ENCODE measurements at places on chromosomes 7 and 10.
A peak's percentile ranks its signal among the peaks of the same experiment; 100 is the strongest.

GRCh38 chr10:555682-556350, 133.7 kb downstream of the DIP2C start:
- DNase-seq = no peak

DNA sequence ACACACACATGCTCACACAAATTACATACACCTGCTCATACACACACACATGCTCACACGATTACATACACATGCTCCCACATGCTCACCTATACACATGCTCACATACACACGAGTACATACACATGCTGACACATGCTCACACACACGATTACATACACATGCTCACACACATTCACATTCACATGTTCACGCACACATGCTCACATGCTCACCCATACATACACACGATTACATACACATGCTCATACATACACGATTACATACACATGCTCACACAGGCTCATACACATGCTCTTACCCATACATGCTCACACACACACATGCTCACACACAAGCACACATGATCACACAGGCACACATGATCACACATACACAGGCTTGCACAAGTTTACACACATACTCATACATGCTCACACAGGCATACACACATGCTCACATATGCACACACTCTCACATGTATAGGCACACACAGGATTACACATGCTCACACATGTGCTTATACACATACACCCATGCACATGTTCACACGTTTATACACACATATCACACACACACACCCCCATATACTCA, 118.5 kb downstream of the PAXIP1 start:
- DNase-seq = no peak

DNA sequence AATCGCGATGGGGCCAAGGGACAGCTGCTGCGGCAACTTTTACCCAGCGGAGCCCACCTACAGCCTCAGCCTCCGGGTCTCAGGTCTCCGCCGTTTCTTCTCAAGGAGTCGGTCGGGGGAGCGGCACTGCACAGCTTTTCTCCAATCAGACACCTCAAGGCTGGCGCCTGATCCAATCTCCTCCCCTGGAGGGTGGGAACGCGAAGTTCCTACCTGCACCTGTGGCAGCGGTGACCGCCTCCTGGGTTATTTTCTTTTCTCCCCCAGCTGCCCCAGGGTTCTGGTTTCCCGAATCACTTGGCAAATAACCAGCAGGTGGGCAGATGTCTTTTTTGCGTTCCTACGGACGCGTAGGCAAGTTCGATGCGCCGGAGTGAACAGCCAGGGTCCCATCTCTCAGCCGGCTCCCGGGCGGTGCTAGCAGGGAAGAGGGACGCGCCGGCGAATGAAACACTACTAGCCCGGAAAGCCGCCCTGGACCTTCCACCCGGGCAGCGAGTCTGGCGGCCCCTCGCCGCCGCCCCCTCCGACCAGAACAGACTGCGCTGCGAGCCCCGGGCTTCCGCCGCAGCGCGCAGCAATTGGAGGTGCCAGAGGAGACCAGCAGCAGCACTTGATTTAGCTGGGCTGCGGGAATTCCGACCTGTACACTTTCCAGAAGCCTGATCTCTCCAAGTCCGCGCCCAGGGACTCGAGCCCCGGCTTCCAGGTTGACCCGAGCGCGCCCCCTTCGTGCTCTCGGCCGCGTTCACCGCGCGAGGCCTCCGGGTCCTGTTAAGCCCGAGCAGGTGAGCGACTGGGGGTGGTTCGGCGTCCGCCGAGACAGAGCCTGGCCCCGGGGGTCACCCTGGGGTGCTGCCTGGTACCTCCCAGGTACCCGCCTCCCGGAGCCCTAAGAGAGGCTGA, at the start of gene PRR15:
Gene PRR15 (plus strand): TSS at position 246 of the 906 bp plus-strand sequence. CDS start 2,495 bp downstream, outside the sequence.
- no peak for DNase-seq

GRCh38 chr10:47294501-47294900, 5.5 kb upstream of the GDF10 start:
- no peak for DNase-seq

GRCh38 chr10:31166606-31167005, 134.9 kb upstream of the ZNF438 start:
- no peak for DNase-seq

GRCh38 chr10:23190872-23191763, 994 bp upstream of the PTF1A start:
- DNase-seq = no peak

GRCh38 chr10:14102056-14102455, 228.7 kb downstream of the FRMD4A start:
- no peak for DNase-seq

DNA sequence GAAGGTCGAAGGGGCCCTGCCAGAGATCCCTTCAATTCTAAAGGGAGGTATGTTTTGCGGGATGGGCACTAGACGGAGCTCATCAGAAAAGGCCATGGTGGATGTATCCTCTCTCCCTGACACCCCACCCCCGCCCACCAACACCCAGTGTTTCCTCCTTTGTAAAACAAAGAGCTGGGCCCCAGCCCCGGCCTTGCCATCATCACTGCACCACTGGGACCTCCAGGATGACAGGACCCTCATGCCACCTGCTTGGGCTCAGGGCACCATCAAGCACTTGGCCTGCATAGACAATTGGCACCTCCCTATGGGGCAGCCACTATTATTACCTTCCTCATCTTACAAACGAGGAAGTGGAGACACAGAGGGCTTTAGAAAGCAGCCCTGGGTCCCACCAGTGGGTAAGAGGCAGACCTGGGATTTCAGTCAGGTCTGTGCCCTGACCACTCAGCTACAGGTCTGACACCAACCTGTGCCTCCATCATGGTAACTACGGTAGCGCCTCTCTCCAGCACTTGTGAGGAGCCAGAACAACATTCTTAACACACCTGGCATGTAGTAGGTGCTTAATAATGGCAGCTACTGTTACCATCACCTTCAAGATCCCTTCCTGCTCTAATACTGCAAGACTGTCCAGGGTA, 2.0 kb downstream of the CALML3 start:
- DNase-seq = no peak

DNA sequence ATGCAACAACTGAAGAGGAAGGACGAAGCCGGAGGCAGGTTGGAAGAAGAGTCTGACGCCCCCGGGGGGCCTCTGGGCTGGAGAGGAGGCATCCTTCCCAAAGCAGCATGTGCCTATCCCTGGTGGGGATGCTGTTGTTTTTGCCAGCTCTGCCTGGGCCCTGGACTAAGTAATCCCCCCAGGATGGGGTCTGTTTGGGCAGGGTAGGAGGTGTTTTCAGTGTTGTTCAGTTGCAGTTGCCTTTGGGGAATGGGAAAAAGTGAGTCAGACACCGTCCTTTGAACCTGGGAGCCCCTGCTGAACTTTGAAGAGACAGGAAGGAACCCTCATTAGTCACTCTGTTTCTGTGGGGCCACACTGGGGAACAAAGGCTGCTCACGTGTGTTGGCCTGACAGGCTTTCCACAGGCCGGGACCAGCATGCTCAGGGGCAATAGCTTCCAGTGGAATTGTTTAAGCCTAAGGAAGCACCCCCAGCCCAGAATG, 35.2 kb upstream of the GDF10 start:
- DNase-seq = no peak

GRCh38 chr7:101578552-101578951, 50.5 kb downstream of the MYL10 start:
- no peak for DNase-seq

GRCh38 chr10:131068760-131069159, 242.8 kb downstream of the TCERG1L start:
- DNase-seq = no peak

- DNase-seq = no peak
Measured at GRCh38 chr10:61821153-61821552, 80.3 kb upstream of the ARID5B start.

DNA sequence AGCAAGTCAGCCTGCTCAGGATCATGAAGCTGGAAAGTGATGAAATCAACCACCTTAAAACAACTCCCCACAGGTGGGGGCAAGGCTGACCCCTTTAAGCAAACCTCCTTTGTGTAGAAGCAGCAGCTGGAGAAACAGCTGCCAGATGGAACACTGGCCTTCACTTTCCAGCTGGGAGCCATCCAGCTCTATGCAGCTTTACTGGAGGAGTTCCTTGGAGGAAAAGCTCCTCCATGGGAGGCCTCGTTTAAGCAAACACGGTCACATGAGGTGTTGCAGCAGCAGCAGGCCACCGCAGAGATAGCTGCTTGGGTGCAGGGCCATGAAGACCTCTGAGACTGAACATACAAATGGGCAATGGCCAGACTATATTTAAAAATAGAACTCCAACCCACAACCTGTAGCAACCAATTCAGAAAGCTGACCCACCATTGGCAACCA, 13.0 kb upstream of the DLG5 start:
- no peak for DNase-seq

- DNase-seq = no peak
Measured at GRCh38 chr7:81925530-81925929, 155.7 kb upstream of the HGF start.

- no peak for DNase-seq
Measured at GRCh38 chr10:91974960-91975359, 51.4 kb downstream of the BTAF1 start.

- no peak for DNase-seq
Measured at GRCh38 chr10:26326851-26327250, 110.3 kb downstream of the GAD2 start.

DNA sequence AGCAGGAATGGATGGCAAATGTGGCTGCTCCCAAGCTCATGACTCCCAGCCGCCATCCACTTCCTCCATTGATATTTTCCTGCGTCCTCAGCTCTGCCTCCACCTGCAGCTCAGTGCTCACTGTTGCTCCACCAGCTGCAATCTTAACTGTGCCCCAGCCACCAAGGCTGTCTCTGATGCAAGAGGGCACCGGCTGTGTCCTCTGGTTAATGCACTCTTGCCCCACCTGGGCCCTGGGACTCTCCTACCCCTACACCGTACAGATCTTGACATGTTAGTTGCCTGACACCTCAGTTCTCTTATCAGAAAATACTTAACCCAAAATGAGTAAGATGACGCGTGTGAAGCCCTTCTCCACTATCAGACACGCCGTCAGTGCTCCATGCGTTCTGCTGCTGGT, 45.5 kb upstream of the GPR26 start:
- DNase-seq = no peak

- DNase-seq = no peak
Measured at GRCh38 chr7:151597541-151598444, 78.1 kb upstream of the RHEB start.

GRCh38 chr7:157693071-157693520, 356.3 kb downstream of the DNAJB6 start:
- DNase-seq = peak; percentile 63

GRCh38 chr10:131391936-131392335, 80.4 kb upstream of the TCERG1L start:
- no peak for DNase-seq

DNA sequence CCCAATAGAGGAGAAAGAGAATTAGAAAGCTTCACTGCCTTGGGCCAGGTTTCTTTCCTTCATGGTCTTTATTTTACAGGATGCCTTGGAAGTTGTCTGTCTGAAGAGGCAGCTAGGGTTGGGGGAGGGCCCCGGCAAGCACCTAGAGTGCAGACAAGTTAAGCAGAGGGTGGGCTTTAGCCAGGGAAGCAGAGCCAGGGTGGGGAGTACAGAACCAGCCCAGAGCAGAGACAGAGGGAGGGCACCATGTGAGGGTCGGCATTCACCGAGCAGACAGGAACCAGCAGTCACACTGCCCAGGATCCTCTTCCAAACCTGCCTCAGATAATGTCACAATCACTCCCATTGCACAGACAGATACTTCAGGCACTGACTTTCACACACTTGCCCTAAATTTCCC, 75.9 kb downstream of the ADARB2 start:
- no peak for DNase-seq

GRCh38 chr7:114959931-114960330, 38.0 kb downstream of the MDFIC start:
- DNase-seq = no peak

All from neuronal stem cell (in vitro differentiated cells).